ENCODE measurements at places on chromosomes 11 and 22.

GRCh38 chr11:123185326-123185725 is 9.7 kb downstream of the CLMP start:
- DNase-seq: no peak

DNA sequence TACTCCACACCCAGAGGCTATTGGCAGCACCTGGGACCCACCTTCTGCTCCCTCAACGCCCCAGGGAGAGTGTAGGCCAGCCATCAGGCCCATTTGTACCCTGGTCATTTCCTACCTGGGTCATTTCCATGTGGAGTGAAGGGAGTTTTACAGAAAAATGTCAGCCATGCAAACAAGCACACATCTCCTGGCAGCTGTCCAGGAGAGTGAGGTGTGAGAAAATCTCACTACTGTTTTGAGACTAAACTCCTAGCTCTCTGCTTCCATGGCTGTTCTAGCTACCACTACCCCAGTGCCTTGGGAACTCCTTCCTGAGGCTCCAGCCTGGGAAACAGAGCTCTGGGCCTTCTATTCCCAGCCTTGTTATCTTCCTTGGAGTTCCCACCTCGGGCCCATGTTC is 2.8 kb upstream of the TMPRSS13 start:
- no peak for DNase-seq

GRCh38 chr11:92306966-92307510 is 82.4 kb downstream of the FAT3 start:
- DNase-seq: no peak

GRCh38 chr11:2844116-2844842 is 41.3 kb downstream of the CDKN1C start:
- no peak for DNase-seq

DNA sequence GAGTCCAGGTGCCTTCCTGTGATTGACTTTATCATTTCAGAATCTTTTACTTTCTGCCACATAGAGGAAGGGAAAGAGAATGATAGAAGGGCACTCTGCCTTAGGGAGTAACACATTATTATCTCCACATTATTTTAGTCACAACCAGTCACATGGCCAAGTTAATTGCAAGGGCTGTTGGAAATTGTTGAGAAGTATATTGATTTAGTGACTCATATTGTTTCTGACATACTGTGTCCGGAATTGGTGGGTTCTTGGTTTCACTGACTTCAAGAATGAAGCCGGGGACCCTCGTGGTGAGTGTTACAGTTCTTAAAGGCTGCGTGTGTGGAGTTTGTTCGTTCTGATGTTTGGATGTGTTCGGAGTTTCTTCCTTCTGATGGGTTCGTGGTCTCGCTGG is 8.7 kb downstream of the OR51B4 start:
- no peak for DNase-seq

Data from GM19239 (cell line).